ENCODE measurements at places on chromosomes 16 and 17. TPM values are rescaled to one million over a fixed set of nuclear protein-coding genes. Genes with fewer than 3 reads are reported as not detected.

DNA sequence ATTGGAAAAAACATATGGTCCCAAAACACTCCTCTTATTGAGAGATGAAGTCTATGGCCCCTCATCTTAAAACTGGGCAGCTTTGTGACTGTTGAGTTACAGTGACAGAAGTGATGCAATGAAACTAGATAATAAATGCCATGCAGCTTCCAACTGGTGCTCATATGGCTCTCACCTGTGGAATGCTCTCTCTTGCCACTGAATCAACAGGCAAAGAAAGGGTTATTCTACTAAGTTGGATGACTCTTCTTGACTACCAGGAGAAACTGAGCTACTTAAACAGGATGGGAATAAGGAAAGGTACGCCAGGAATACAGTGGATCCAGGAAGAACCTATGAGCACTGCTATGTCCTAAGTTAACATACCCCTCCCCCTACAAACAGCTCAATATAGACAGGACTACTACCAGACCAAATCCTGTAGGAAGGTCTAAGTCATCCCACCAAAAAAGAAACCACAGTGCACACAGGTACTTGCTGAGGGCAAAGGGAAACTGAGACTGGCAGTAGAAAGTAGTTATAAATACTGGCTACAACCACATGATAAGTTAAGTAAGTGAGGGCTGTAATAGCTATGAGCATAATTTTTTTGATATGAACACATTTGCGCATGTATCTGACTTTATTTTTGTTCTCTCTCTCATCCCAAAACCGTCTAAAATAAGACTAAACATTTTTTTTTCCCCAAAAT, 398.5 kb downstream of the ZFHX3 start:
- H3K4me1 ChIP-seq, result no peaks in the 10 kb centered on the region
- no peaks in the 10 kb centered on the region for H3K36me3 ChIP-seq
- no peak for DNase-seq
- no peak overlapping the region for H3K27ac ChIP-seq
- no peaks in the 10 kb centered on the region for H3K27me3 ChIP-seq

GRCh38 chr16:1316033-1316405, 6.6 kb downstream of the UBE2I start:
- DNase-seq, result no peak
- H3K27me3 ChIP-seq, result no peaks in the 10 kb centered on the region
- H3K4me1 ChIP-seq, result peaks cover 35% of the 10 kb centered on the region
- H3K36me3 ChIP-seq, result peaks cover 81% of the 10 kb centered on the region
- H3K4me3 ChIP-seq, result no peak overlapping the region

DNA sequence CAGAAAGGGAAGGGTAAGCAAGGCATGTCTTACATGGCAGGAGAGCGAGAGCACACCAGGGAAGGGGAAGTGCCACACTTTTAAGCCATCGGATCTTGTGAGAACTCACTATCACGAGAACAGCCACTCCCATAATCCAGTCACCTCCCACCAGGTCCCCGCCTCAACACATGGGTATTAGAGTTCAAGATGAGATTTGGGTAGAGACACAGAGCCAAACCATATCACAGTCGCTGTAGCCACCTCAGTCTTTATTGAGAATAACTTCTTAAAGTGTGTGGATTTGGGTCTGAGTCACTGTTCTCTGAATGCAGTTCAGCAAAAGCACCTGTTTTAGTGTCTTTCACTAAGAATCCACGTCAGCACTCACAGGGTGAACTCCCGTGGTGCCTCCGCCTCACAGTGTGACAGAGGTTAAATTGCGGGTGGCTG, 195.2 kb upstream of the CHMP6 start:
- H3K27ac ChIP-seq, result no peak overlapping the region
- H3K4me1 ChIP-seq, result no peaks in the 10 kb centered on the region
- no peaks in the 10 kb centered on the region for H3K27me3 ChIP-seq

- H3K36me3 ChIP-seq, result no peaks in the 10 kb centered on the region
- no peak overlapping the region for H3K27ac ChIP-seq
- no peaks in the 10 kb centered on the region for H3K4me1 ChIP-seq
- no peak overlapping the region for H3K4me3 ChIP-seq
- DNase-seq, result no peak
These were observed 9.1 kb downstream of the CRHR1 start for GRCh38 chr17:45792995-45793755.

- H3K4me1 ChIP-seq, result no peaks in the 10 kb centered on the region
- no peak for DNase-seq
- no peaks in the 10 kb centered on the region for H3K36me3 ChIP-seq
These were observed 579.2 kb upstream of the PSMD7 start for GRCh38 chr16:73717266-73717974.

DNA sequence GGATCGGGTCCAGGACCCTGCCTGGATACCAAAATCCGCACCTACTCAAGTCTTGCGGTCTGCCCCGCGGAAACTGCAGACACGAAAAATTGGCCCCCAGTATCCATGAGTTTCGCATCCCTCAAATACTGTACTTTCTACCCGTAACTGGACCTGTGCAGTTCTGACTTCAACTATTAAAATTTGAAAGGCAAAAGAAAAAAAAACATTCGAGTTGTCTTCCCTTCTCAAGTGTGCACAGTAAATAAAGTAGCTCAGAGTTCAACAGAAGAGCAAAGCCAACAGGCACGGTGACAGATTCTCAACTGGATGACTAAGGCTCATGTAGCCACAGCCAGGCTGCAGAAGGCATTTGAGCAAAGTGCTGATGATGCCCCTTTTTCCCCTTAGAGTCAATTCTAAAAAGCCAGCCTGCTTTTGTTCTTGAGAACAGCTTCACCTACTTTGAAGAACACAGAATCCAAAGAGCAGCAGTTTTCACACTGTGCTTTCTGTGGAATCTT, 32.5 kb downstream of the MARF1 start:
- H3K36me3 ChIP-seq, result peaks cover 81% of the 10 kb centered on the region
- no peak for DNase-seq
- H3K27me3 ChIP-seq, result no peaks in the 10 kb centered on the region
- H3K27ac ChIP-seq, result no peak overlapping the region

- H3K27ac ChIP-seq, result no peak overlapping the region
- H3K36me3 ChIP-seq, result no peaks in the 10 kb centered on the region
These were observed 17.8 kb upstream of the RPL38 start for GRCh38 chr17:74185571-74186185.

DNA sequence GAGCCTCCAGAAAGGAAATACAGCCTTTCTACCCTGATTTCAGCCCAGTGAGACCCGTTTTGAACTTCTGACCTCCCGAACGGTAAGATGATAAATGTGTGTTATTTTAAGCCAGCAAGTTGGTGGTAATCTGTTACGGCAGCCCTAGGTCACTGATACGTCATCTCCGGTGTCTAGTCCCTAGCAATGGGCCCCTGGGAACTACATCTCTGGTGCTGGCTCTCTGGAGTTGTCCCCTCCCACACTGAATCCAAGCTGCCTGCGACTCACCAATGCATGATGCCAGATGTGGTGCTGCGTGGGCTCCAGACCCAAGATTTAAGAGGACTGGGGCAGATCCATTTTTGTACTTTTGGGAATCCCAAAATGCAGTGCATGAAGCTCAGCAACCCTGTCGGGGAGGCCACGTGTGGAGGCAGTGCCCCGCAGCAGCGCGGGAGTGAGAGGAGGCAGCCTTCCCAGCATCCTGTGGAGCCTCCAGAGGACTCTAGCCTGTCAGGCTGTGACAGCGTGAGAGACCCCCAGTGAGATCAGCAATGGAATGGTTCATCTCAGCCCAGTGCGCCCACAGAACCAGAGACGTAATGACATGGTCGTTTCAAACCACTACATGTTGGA, 43.6 kb upstream of the USP7 start:
- H3K27ac ChIP-seq, result no peak overlapping the region
- H3K4me3 ChIP-seq, result no peak overlapping the region

GRCh38 chr17:71409137-71409536, 711.7 kb upstream of the SOX9 start:
- H3K4me1 ChIP-seq, result no peaks in the 10 kb centered on the region
- H3K27me3 ChIP-seq, result no peaks in the 10 kb centered on the region
- DNase-seq, result no peak
- H3K36me3 ChIP-seq, result no peaks in the 10 kb centered on the region

DNA sequence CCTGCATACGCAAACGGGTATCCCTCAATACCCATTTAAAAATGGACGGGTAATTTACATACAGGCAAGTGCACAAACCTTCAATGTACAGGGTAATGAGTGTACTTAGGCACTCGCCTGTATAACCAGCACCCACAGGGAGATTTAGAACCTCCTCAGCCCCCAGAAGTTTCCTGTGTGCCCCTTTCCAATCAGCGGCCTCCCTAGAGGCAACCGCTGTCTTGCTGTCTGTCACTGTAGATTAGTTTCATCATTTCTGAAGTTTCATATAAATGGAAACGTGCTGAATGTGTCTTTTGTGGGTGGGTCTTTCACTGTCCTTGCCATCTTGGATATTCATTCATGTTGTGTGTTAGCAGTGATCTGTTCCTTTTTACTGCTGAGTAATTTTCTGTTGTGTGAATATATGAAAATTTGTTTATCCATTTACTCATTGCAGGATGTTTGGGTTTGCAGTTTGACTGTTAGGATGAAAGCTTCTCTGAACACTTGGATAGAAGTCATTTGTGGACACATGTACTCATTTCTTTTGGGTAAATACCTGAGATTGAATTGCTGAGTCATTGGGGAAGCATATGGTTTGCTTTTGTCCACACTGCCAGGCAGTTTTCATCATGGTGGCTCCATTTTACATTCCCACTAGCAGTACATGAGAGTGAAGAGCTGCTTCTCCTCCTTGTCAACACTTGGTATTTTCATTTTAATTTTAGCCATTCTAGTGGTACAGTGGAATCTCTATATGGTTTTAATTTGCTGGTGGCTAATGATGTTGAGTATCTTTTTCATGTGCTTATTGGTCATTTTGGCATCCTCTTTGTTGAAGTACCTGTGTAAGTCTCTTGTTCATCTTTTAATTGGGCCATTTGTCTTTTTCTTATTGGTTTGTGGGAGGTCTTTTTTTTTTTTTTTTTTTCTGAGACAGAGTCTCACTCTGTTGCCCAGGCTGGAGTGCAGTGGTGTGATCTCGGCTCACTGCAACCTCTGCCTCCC, 2.1 kb upstream of the ADCY7 start:
- H3K4me3 ChIP-seq, result no peak overlapping the region
- H3K27ac ChIP-seq, result no peak overlapping the region
- no peaks in the 10 kb centered on the region for H3K36me3 ChIP-seq

- no peaks in the 10 kb centered on the region for H3K27me3 ChIP-seq
- H3K4me3 ChIP-seq, result no peak overlapping the region
- DNase-seq, result no peak
- H3K36me3 ChIP-seq, result no peaks in the 10 kb centered on the region
- H3K4me1 ChIP-seq, result no peaks in the 10 kb centered on the region
These were observed 7.0 kb upstream of the TMEM92 start for GRCh38 chr17:50267074-50267841.

- peak; percentile 89 for DNase-seq
- peak within 1 kb of the TSS; percentile 66 for H3K4me3 ChIP-seq
- peaks cover 50% of the 10 kb centered on the region for H3K4me1 ChIP-seq
- peaks cover 24% of the 10 kb centered on the region for H3K36me3 ChIP-seq
- H3K27ac ChIP-seq, result peak within 1 kb of the TSS; percentile 94
- H3K27me3 ChIP-seq, result no peaks in the 10 kb centered on the region
These were observed at the start of gene MAZ for GRCh38 chr16:29806099-29806579. Gene MAZ, plus strand, starts transcription at chr16:29806529. Its CDS starts 173 bp downstream, at chr16:29806702.

The ABCA6 gene
- total RNA-seq, result 1.6 TPM

The DPEP1 gene
- not detected for total RNA-seq

The ASIC2 gene
- total RNA-seq, result not detected

The ODAD4 gene
- total RNA-seq, result 2.9 TPM

The C17orf113 gene
- 0.26 TPM for total RNA-seq

The KRTAP2-2 gene
- not detected for total RNA-seq

The MPV17L gene
- total RNA-seq, result 0.07 TPM

The IL21R gene
- 26.5 TPM for total RNA-seq

The CSH1 gene
- not detected for total RNA-seq

The MSLN gene
- not detected for total RNA-seq
